ENCODE measurements at places on chromosomes 3 and 15.

DNA sequence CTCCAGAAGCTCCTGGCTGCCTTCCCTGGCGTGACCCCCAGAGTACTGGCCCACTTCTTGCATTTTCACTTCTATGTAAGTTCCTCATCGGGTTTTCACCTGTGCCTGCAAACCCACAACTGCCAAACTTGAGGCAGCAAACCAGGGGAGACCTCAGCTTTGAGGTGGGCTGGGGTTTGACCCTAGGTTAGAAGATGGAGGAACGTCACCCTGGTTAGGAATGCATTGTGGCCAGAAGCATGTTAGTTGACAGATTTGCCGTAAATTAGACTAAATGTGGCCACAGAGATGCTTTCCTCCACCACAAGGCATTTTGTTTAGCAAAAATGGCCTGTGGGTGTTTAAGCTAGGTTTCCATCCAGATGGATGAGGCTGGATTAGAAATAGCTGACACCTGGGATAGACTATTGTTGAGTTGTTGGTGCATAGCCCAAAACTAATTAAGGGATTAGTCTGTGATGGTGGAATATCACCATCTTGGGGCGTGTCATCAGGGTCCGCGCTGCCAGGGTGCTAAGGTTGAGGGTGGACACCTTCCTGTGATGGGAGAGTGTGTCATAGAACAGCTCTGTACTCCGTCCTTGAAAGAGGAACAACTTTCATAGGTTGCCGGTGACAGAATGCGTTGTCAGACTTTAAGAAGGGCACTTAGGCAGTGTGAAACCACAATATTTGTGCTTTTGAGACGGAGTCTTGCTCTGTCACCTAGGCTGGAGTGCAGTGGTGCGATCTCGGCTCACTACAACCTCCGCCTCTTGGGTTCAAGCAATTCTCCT, 3.6 kb downstream of the NISCH start:
- no peak for DNase-seq

DNA sequence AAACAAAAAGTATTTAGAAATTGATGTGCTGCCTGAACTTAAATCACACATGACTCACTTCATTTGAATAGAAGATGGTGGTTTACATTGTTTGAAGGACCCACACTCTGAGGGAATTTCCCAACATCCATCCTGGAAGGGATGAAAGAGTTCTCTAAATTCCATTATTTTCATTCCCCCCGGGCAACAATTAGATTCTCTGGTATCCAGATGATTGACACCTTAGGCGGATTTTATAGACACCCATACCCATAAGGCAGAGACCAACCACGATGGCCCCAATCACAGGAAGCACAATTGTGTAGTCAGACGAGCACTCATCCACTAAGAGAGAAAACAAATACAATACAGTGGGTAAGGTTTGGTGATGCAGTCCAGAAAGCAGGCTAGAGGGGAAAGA, 24.6 kb upstream of the MCCC1 start:
- DNase-seq: no peak

- no peak for DNase-seq
Observed at GRCh38 chr15:55457401-55458022, 49.2 kb downstream of the PIERCE2 start.

DNA sequence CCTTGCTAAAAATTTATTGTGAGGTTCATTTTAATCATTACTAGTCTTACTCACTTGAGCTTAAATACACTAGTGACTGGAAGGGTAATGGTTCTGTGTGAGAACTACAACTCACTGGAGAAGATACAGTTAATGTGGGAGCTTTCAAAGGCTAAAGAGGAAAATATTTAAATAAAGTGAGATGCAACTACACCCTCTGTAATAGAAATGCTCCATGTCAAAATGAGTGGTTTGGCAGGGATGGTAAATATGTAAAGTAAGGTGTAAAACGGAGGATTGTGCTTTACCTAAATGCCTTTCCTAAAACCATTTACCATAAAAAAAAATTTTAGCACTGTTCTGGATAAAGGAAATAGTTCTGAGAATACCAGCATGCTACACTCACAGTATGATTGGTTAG, 15.3 kb downstream of the LRRC57 start:
- DNase-seq: no peak

DNA sequence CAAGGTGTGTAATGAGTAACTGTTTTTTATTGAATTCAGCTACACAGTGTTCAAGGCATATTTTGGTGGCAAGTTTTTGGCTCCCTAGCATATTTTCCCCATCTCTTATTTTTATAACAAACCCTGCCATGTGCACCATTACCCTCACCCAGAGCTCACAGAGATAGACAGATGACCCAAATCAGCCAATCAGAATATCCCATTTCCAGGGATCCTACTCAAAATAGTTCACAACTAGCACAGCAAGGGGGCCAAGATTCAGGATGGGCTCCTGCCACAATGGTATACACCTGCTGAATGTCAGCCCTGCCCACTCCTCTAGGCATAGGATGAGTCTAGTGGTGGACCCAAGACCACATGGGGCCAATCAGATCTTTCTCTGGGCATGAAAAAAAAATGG, 78.8 kb upstream of the SETMAR start:
- DNase-seq: no peak

- DNase-seq: no peak
Observed at GRCh38 chr3:79016587-79017376, 751.0 kb downstream of the ROBO1 start.

Measured in stimulated activated CD8-positive, alpha-beta memory T cell treated with anti-CD3 and anti-CD28 coated beads, Interleukin-4, amount 100 ng/mL, for 48 hours (primary cell).